IMR-90 (cell line): ENCODE measurements at places on chromosomes 12 and 14.

- no peak for DNase-seq
Observed at GRCh38 chr12:75655315-75655806, 144.0 kb upstream of the KRR1 start.

DNA sequence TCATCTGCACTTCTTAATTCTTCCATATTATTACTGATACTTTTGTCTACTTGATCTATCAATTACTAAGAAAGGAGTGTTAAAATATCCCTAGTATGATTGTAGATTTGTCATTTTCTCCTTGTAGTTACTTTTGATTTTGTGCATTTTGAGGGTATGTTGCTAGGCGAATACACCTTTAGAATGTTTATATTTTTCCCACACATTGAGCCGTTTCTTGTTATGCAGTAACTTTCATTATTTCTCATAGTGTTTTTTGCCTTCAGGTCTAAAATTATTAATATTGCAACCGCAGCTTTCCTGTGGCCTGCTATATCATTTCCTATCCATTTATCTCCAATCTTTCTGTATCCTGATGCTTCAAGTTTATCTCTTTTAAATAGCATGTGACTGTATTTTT lies 44.6 kb upstream of the C12orf42 start:
- DNase-seq: no peak

DNA sequence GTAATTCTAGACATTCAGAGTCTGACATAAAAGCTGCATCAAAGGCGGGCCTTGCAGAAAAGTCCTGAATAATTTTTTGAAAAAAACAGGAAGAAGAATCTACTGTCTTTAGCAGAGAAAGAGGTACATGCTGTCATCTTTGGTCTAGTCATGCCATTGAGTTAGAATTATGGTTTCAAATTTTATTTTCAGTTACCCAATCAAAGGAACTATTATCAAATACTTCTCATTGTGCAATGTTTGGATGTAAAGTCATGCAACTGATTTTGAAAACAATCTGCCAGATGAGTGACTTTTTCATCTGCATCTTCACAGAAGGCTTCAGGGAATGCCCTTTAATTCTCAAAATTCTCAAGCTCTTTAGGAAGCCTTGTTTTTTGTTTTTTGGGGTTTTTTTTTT lies 803.5 kb downstream of the FLRT2 start:
- peak; percentile 25 for DNase-seq

DNA sequence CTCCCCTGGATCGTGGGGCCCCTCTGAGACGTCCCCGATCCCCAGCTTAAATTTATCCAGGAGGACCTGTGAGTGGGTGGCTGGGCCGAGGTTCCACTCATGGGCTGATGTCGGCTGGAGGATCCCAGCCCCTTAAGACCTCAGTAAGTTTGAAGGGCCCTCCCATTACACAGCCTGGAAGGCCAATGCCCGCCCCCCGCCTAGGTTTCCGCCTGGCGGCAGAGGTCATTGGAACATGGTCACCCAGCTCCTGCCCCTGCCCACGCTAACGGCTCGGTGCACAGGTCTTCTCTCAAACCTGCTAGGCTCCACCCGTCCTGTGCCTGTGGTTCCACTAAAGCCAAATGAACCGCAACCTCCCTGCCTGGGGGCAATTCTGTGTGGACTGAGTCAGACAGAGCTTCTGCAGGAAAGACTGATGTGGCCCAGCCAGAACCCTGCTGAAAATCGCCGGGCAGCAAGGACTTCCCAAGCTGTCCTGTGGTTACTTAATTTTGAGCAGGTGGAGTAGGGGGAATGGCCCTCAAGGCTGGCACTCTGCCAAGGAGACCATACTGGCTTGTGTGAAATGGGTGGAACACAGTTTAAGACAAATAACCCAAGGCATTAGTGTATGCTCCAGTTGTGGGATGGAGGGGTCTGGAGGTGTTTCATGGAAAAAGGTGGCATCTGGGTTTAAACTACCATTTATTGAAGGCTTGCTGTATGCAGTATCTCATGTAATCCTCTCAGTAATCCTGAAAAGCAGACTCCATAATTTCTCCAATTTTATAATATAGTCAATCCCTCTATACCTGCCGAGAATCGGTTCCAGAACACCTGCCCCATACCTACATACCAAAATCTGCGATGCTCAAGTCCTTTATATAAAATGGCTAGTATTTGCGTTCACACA lies 903 bp upstream of the NT5DC3 start:
- peak; percentile 76 for DNase-seq

DNA sequence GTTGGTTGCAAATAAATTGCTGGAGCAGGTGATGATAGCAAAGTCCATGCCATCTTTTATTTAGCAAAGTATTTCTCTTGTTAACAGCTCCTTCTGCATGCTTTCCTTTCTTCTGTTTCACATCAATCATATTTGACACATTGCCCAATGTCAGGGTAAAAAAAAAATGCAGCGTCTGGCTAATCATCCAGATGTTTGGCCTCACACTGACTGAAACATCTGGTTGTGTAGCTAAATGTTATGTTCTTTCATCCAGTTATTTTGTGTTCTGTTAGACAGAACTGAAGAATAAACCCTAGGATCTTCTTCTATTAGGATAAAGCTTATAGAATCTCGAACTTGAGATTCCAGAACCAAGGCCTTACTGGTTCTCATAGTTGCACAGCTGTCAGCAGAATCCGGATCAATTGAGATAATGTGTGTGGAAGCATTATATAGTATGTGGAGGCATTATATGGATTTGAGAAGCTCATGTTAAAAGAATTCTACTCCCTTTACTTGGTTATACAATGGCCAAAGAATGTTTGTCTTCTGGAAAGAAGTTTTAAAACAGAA lies 859.2 kb downstream of the DIO2 start:
- peak; percentile 15 for DNase-seq

DNA sequence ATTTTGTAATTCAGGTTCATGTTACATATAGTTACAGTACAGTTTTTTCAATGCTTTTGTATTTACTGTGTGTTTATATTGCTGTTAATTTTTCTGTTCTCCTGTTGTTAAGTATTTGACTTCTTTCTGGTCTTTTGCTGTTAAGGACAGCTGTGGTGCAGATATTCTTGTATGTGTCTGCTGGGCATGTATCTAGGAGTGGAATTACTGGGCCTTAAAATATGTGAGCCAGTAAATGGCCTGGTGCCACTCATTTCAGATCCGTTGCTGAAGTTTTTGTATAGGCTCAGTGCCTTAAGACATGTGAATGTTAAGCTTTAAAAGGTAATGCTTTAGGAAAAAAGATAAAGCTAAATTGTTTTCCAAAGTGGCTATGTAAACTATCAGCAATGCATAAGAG lies 87.3 kb downstream of the TTLL5 start:
- DNase-seq: peak; percentile 8

- no peak for DNase-seq
Observed at GRCh38 chr14:49581209-49582112, 4.7 kb downstream of the RPS29 start.

DNA sequence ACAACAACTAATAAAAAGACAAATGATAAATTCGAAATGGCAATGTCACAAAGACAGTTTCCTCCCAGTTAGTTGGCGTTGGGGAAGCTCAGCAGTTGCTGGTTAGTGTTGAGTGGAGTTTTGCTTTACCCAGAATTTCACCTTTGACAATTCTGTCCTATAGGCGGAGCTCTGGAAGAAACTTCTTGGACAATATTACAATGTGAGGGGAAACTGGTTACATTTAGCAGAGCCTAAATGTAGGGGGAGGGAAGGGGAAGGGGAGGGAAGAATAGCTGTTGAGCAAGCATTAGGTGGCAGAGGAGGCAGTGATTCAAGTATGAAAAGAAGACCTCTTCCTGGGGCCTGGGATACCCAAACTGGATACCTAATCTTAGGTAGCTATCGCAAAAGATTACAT lies 51.4 kb downstream of the BDKRB1 start:
- DNase-seq: no peak

GRCh38 chr12:131283191-131283861 lies 329.6 kb downstream of the ADGRD1 start:
- DNase-seq: no peak

GRCh38 chr12:120101182-120101581 lies 15.4 kb downstream of the RAB35 start:
- no peak for DNase-seq

DNA sequence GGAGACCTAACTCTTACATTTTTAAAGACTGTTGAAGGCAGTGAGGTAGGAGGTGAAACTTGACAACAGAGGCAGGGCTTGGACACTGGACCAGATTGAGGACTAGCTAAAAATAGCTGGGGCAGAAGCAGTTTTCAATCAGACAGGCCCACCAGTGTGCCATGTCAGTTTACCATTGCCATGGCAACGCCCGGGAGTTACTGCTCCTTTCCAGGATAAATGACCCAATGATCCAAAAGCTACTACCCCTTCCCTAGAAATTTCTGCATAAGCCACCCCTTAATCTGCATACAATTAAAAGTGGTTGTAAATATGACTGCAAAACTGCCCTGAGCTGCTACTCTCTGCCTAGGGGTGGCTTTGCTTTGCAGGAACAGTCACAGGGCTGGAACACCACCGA lies 53.2 kb upstream of the PKP2 start:
- DNase-seq: no peak

GRCh38 chr12:90562671-90563070 lies 392.3 kb downstream of the CCER1 start:
- DNase-seq: no peak

GRCh38 chr14:68939893-68940613 lies 39.0 kb downstream of the ACTN1 start:
- peak; percentile 97 for DNase-seq

- DNase-seq: peak; percentile 54
Observed at GRCh38 chr12:49626169-49626835, 2.9 kb downstream of the PRPF40B start.

DNA sequence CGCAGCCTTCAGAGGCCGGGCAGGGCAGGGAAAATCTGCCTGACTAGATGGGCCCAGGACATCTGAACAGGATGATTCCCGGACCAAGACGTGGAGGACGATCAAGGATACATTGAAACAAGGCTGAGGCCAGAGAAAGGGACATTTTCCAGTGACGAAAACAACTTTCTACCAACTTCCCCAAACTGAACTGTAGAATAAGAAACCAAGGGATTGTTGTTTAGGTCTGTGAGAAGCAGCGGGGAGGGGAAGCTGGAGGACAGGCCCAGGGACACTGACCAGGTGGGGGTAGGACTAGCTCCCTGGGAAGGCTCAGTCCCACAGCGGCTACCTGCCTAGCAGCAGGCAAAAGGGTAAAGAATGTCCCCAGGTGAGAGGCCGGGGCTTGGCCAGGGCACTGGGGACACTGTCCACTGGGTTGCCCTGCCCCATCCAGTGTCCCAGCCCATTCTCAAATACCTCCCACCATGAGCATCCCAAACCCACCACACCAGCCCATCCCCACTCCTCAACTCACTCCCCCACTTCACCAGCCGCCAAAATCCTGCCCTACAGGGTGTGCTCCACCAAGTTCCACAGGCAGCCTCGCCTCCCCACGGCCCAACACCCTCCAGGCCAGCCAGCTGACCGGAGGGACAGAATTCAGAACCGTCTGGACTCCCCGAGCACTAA lies 995 bp downstream of the TNFRSF1A start:
- DNase-seq: no peak

GRCh38 chr12:47165934-47166333 lies 86.2 kb upstream of the AMIGO2 start:
- DNase-seq: no peak

GRCh38 chr12:125148316-125148715 lies 83.1 kb downstream of the AACS start:
- no peak for DNase-seq

DNA sequence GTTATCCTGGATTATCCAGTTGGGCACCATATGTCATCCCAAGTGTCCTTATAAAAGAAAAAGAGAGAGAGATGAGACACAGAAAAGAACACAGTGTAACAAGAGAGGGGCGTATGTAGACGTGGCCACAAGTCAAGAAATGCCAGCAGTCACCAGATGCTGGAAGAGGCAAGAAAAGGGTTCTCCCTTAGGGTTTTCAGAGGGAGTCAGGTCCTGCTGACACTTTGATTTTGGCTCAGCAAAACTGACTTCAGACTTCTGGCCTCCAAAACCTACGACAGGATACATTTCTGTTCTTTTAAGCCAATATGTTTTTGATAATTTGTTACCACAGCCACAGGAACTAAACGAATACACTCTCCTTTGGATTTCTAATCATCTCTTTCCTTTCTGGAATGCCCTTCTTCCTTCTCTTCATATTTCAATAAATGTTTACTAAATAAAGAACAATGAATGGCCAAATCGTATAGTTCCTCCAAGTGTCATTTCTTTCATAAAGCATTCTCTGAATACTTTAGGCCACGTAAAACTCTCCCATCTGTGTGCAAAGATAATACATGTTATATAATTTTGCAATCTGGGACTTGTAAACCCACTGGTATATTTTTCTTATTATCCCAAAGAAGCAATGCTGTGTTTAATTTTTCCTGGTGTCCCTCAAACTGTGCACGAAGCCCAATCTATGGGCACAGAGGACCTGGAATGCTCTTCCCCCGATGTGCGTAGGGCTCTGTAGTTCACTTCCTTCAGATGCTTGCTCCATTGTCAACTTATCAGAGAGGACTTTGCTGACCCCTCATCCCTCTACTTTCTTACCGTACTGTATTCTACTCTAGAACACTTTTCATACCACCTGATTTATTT lies 303.6 kb downstream of the CEP128 start:
- DNase-seq: no peak

DNA sequence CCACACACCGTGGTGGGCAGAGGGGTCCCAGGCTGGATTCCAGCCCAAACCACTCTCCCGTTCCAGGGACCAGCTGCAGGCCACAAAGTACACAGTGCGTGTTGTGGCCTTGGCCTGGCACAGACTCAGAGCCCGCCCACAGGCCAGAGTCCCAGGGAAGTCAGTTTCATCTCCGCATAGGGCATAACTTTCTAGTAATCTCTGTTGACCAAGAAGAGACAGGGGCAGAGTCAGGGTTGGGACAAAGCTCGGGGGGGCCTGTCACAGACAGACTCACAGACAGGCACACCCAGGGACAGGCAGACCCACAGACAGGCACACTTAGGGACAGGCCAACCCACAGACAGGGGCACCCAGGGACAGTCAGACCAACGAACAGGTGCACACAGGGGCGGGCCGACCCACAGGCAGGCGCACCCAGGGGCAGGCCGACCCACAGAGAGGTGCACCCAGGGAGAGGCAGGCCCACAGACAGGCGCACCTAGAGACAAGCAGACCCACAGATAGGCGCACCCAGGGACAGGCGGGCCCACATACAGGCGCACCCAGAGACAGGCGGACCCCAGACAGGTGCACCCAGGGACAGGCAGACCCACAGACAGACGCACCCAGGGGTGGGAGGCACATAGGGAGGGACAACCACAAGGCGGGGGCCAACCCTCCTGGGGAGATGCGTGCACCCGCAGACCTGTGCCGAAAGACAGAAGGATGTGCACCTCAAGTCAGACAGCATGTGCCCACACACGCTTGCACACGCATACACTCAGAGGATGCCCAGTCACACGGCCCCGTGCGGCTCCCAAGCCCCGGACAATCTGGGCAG lies 323.3 kb upstream of the RTL1 start:
- no peak for DNase-seq

GRCh38 chr12:89787763-89788162 lies 79.1 kb upstream of the ATP2B1 start:
- DNase-seq: no peak

GRCh38 chr12:68530965-68531364 lies 79.7 kb upstream of the RAP1B start:
- peak; percentile 77 for DNase-seq

GRCh38 chr14:21714318-21714929 lies 40.8 kb upstream of the OR4E1 start:
- DNase-seq: no peak

- no peak for DNase-seq
Observed at GRCh38 chr14:72917094-72917802, 9.0 kb upstream of the DCAF4 start.

- peak; percentile 87 for DNase-seq
Observed at GRCh38 chr12:122282061-122282460, 15.8 kb upstream of the VPS33A start.
